ENCODE measurements at places on chromosomes 16 and 17.

GRCh38 chr16:177394-177822, 928 bp downstream of the HBA1 start:
- no peak for DNase-seq

DNA sequence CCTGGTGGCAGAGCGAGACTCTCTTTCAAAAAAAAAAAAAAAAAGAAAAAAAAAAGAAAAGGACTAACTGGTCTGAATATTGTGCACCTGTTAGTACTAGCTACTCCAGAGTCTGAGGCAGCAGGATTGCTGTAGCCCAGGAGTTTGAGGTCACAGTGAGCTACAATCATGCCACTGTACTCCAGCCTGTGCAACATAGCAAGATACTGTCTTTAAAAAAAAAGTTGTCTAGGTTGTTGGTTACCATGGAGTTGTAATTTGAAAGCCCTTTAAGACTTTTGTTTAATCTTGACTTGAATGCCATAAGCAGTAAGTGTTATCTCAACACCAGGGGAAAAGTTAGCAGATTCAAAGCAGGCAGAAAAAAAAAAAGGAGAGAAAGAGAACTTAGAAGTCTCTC, 10.9 kb upstream of the C16orf54 start:
- no peak for DNase-seq

DNA sequence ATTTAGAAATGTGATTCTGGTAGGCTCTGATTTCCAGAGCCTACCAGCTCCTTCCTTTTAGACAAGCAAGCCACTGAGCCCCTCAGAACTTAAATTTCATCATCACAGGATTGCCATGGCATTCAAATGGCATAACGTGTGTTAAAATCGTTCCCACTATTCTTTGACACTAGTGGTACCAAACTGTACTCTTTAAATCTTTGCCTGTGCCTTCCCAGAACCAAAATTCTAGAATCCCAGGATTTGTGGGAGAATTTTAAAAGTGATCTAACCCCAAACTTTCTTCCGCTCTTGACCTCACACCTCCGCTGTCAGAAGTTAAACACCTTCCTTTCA, 287 bp upstream of the INTS2 start:
- no peak for DNase-seq

DNA sequence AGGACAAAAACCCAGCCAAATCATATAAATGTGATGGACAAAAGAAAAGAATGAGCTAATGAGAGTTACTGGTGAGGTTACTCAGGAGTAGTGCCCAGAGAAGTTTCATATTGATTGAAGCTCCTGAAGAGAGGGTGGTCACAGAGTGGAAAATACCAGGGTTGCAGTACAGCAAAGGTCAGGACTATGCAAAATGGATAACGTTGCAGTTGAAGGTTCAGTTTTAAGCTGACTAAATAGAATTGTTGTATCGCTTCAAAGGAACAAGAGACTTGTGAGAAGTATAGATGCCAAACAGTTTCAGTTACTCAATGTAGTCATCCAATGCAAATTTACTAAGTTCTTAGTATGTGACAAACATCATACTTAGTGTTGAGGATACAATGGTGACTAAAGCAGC, 47.1 kb downstream of the ABCA8 start:
- DNase-seq, result no peak

- no peak for DNase-seq
Observed at GRCh38 chr17:48630009-48630924, 4.1 kb upstream of the HOXB9 start.

DNA sequence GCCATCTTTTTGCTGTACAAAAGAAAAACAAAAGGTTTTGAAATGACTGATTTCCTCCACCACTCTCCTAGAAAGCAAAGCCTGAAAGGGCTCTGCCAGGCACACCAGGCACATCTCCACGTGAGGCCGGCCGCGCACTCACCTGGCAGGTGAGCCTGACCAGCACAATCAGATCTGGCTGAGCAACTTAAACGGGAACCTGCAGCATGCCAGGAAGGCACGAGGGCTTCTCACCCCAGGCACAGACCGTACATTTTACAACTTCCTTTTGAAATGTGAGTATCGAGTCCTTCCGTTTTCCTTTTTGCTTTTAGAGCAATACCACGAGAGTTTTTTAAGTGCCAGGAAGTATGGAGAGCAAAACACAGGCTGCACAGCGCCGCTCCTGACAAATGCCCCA, 22.5 kb downstream of the SLC38A10 start:
- no peak for DNase-seq
